ENCODE measurements at places on chromosomes 2 and 18. TPM values are rescaled to one million over a fixed set of nuclear protein-coding genes. Genes with fewer than 3 reads are reported as not detected.

- no peak for DNase-seq
These were observed 138.9 kb downstream of the HAUS1 start for GRCh38 chr18:46243095-46243494.

DNA sequence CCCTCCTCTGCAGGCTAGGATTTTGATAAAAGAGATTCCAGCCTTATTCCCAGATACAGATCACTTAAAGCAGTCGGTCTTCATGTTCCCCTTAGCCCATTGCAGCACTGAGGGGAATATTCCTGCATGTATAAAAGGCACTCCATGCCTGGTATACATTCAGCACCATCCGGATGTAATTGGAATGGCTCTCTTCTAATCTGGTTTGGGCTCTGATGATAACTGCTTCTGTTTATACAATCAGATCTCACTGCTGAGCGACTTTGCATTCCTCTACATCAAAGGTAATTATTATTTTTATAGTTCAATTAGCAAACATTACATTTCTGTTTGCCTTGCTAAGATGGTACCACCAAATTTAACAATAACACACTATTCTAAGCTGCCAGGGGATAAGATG lies 746.9 kb upstream of the CELF4 start:
- DNase-seq, result no peak

GRCh38 chr2:206840999-206841398 lies 75.6 kb downstream of the FASTKD2 start:
- no peak for DNase-seq

DNA sequence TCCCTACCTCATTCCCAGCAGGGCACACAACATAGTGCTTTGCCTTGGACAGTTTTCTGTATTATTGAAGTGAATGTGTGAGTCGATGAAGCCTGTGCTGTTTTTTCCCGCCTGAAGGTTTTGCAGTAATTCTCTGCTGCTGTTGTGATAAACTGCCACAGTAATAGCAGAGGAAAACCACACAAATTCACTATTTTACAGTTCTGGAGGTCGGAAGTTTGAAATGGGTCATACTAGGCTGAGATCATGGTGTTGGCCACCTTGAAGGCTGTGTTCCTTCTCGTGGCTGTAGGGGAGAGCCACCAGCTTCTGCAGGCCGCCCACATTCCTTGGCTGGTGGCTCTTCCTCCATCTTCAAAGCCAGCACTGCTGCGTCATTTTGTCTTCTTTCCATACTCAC lies 678 bp upstream of the SLC16A14 start:
- no peak for DNase-seq

- no peak for DNase-seq
These were observed 204.9 kb downstream of the FAM210A start for GRCh38 chr18:13521418-13521817.

DNA sequence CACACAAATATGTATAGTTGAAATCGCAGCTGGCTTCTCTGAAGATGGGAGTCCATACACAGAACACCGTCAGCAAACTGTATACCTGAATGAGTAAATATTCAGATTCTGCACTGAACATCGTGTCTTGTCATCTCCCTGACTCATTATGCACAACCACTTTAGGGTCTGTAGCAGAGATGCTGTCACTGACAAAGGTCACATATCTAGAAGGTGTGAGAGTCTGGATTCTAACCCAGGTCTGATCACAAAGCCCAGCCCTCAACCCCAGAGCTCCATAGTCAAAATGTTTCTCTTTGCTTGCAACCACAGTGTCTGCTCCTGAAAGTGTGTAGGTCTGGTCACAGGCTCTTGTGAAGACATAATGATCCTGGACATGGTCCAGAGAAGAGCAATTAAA lies 78.3 kb upstream of the PAX8 start:
- no peak for DNase-seq

C1GALT1C1L gene
- total RNA-seq, result 1.1 TPM

VIL1 gene
- total RNA-seq, result not detected

NEU4 gene
- total RNA-seq, result not detected
